ENCODE measurements at places on chromosomes 2 and 18.

DNA sequence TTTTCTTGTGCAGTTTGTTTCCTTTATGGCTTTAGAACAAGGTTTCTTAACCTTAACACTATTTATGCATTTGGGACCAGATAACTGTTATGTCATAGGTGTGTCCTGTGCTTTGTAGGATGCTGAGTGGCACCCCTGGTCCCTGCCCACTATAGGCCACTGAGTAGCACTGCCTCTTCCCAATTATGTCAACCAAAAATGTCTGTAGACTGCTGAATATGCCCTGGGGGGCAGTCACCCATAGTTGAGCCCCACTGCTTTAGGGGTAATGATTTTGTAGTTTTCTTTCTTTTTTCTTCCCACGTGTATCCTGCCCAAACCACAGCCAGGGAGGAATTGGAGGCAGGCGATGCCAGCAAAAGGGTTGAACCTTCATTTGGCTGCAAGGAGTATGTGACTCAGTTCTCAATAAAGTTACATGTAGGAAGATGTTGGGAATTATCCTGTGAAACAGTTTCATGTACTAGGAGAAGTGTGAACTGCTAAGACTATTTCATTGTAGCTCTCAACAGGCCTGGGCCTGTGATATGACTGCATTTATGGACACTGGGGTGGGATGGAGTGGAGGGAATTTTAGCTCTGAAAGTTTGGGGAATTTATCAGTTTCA, 65.7 kb downstream of the FMNL2 start:
- no peak for DNase-seq

DNA sequence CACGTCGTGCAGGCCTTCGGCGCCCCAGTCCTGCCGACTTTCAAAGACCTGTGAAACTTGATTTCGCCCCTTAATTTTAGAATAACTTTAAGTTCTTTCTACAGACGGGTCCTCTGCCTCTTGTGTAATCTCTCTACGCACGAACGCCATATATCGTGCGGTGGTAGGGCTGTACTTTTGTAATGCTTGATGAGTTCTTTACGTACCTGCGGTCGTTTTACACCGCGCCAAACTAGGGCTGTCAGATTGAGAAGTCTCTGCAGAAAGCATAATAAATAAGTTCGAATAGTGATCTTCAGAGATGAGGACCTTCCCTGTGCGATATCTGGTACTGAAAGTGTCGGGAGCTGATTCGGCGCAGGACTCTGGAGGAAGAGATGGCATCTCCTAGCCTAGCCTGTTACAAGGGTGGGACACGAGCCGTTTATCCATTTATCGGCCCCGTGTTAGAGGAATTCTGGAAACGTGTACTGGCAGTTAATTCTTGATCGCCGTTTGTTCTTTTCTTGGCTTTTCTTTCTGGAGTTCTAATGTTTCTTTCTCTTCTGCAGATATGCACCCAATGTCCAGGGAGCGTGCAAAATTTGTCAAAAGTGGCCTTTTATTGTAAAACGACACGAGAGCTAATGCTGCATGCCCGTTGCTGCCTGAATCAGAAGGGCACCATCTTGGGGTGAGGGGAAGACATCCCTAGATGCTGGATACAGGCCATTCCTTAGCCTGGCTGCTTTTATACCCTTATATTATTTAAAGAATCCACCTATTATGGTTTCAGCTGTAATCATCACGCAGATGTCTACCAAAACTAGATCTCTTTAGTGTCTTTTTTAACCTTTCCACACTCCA, 781 bp upstream of the SLC5A6 start:
- no peak for DNase-seq

GRCh38 chr2:23351388-23352141, 33.4 kb upstream of the KLHL29 start:
- DNase-seq, result peak; percentile 74

DNA sequence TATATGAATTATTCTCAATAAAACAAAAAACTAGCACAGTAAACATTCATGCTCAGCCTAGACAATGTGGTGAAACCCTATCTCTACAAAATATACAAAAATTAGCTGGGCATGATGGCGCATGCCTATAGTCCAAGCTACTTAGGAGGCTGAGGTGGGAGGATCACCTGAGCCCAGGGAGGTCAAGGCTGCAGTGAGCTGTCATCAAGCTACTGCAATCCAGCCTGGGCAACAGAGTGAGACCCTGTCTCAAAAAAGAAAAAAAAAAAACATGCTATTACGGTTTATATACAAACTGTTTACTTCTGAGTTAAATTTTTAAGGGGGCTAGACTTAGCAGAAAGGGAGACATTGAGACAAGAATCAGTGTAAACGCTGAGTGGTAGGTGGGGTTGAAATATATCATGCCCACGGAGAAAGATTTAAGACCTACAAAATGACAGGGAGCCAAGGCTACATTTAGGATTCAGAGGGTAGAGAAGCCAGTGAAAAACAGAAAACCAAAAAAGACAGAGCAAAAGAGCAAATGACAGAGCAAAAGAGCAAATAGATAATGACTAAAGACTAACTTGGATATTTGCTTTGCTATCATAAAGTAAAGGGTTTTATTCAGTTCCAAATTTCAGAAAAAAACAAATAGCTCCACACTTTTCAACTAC, 7.5 kb downstream of the TTC32 start:
- DNase-seq, result no peak

- no peak for DNase-seq
These were observed 322.2 kb downstream of the SLC8A1 start for GRCh38 chr2:40129725-40130124.

GRCh38 chr2:190835303-190835930, 45.2 kb upstream of the GLS start:
- no peak for DNase-seq

DNA sequence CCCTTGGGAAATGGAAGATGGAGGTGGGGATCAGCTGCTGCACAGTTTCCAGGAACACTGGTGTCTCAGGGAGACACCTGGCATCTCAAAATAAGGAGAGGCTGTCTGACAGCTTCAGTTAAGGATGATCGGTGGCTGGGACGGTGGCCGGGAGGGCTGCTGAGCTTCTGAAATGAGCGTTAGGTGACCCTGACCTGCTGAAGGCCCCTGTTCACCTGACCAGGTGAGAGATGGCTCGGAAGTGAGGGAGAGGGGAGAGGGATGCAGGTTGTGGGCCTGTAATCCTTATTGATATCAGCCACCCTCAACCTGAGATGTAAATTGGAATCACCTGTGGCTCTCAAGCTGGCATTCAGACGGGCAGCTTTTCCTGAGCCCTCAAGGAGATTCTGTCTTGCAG, 99.0 kb downstream of the AGAP1 start:
- no peak for DNase-seq

DNA sequence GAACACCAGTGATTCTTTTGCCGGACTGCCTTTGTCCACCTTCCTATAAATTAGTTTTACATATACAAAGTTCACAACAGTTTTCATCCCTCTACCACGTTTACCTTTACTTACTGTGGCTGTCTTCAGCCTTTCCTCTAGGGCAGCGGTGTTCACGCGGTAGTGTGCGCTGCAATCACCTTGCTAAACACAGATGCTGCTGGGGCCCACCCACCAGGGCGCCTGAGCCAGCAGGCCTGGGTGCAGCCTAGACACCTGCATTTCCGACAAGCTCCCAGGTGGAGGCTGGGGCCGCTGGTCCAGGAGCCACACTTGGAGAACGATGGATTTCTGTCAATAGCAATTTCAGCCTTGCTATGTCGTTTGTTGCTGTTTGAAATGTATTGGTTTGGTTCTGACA, 83.1 kb downstream of the NDUFA10 start:
- DNase-seq, result no peak

GRCh38 chr2:157625296-157625695, 3.4 kb downstream of the ACVR1C start:
- DNase-seq, result no peak

DNA sequence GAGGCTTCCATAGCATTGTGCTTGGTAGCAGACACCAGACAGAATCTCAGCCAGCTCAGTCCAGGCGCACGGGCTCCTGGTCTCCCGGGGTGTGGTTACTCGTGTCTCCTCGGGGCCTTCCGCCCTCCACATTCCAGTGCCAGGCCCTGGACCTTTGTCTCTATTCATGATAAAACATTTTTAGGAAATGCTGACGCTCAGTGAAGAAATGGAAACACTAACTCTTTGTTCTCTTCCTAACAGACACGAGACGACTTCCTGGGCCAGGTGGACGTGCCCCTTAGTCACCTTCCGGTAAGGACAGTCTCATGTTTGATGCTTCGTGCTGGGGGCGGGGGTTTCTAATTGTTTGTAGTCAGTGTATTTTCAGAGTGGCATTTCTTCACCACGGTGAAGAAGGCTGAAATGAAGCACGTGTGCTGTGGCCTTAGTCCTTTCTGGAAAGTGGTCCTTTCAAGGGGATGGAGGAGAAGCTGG, 271.8 kb downstream of the NEDD4L start:
- DNase-seq, result no peak

DNA sequence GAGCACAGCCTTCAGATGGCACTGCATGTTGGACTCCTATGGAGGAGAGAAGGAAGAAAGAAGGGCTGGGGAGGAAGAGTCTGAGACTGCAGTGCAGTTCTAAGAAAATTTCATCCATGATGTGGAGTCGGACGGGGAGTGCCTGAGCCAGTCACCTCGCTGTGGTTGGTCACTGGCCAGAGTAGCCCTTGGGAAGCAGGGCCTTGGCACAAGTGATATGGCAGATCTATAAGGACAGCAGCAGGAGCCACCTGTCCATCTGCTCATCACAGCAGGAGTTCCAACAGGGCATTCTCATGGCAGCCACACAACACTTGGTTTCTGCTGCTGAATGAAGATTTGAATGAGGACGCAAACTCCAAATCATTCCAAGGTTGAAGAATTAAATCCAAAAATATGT, 314.8 kb downstream of the CYP26B1 start:
- DNase-seq, result no peak

DNA sequence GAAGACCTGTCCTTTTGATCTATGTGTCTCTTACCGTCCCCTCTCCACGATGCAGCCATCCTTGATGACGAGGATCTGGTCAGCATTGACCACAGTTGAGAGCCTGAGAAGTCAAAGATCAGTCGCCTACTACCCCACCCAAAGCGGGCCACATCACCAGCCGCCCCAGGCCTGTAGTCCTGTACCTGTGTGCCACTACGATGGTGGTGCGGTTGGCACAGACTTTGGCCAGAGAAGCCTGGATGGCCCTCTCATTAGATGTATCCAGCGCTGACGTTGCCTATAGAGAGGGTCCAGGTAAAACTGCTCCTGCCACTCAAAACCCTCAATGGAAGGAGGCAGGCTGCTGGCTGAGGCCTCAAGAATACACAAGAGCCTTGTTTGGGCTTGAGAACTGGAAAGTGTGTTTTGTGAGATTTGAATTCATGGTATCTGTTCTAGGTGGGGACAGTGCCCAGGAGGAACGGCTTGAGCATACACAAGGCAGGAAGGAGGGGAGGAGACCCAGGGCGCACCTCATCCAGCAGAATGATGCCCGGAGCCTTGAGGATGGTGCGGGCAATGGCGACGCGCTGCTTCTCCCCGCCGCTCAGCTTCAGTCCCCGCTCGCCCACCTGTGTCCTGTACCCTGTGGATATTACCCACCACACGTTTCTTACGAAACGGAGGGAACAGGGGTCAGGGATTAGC, 3.8 kb downstream of the ZFAND2B start:
- DNase-seq, result no peak

- no peak for DNase-seq
These were observed 6.9 kb downstream of the SLC4A3 start for GRCh38 chr2:219634171-219634940.

- no peak for DNase-seq
These were observed 101.1 kb downstream of the DPP4 start for GRCh38 chr2:161972866-161973265.

DNA sequence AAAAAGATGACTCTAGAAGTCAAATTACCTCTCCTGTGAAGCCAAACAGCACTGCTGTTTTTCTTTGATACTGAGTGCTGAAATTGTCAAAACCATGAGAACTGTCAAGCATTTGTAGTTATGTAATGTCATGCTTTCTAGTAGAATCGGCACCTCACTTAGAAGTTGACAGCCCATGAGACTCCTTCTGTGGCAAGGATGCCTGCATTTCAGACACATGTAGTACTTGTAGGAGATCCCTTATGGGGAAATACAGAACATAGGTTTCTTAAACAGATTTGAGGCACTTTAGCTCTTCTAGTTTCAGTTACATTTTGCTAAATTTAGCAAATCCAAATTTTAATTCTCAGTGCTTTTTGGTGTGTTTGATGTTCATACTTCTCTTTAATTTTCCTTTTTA, 15.7 kb downstream of the ZNF407 start:
- DNase-seq, result no peak

DNA sequence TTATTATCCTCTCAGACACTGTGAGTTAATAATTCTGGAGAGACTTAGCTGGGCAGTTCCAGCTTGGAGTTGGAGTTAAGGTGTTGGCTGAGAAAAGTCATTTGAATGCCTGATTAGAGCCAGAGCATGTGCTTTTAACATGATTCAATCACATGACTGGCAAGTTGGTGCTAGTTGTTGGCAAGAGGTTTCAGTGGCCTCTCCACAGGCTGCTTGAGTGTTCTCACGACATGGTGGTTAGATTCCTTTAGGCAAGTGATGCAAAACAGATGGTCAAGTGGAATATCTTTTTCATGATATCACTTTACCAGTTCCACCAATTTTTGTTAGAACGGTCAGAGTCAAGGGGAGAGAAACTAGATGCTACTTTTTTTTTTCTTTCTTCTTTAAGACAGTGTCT, 262.7 kb upstream of the FN1 start:
- no peak for DNase-seq

GRCh38 chr2:8627692-8628085, 54.2 kb upstream of the ID2 start:
- no peak for DNase-seq

DNA sequence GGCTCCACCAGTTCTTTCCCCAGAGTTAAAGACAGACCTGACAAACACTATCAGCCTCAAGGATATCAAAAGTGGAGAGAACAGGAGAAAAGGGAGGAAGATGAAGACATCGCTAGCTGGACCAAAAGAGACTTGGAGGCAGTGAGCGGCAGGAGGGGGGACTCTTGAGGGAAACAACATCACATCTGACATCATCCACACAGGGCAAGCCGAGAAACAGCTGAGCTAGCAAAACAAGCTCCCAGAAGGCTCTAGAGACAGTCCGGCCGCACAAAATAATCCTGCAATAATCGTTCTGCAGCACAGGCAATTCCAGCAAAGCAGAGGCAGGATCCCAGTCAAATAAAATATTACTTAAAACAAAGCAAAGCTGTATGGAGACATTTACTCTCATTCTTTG, 239.8 kb downstream of the EN1 start:
- no peak for DNase-seq

- DNase-seq, result no peak
These were observed 3.0 kb upstream of the FZD7 start for GRCh38 chr2:202030691-202031090.

Data from GM06990 (cell line).